ENCODE measurements at places on chromosomes 2 and 18. TPM values are rescaled to one million over a fixed set of nuclear protein-coding genes. Genes with fewer than 3 reads are reported as not detected.

- DNase-seq = no peak
Observed at GRCh38 chr2:233837694-233838229, 16.6 kb downstream of the HJURP start.

Gene LOXHD1
- polyA plus RNA-seq = not detected

Gene SATB2
- polyA plus RNA-seq = 3.8 TPM

DNA sequence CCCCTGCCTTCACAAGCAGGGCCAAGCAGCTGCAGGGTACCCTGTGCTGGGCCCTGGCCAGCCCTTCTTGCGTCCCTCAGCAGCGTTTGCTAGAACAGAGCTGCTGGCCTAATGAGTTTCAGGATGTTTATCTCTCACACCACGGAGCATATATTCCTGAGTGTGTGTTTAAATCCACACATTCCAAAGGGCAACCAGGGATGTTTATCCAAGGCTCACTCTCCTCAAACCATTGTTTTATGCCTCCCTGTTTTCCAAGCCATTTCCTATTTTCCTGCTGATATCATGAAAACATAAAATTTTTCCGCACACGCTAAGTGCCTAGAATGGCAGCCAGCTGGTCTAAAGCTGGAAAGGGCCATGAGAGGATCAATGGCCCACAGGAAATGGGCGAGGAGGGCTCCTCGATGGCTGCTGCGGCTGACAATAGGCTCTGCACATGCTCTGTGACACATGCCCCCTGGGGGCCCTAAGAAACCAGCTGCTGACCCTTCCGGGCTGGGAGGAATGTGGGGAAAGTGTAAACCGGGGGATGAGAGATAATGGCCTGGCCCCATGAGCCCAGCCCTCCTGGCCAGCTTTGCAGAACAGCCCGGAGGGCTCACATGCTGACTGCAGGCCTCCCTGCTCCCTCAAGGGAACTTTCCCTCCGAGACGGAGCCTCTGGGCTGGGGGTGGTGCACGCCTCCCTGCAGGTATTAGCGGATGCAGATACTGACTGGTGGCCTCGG, 194.0 kb downstream of the NDUFA10 start:
- DNase-seq = no peak

DNA sequence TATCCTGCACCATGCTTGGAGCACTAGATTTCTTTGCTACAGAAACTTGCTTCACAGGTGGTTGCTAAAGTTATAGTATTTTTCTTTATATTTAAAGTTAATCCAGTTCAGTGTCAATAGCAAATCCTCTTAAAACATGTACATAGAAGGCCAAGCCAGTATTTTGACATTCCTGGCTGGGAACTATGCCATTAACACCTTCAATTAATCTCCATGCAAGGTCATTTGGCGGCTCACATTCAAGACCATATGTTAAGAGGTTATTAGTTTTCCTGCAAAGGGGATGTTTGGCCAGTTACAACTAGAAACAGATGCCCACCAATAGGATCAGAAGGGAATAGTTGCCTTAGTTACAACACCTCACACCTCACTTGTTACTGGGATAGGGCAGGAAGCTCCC, 261.3 kb upstream of the MEIS1 start:
- DNase-seq = no peak

- DNase-seq = peak; percentile 34
Observed at GRCh38 chr2:96523659-96524481, 12.7 kb upstream of the ARID5A start.

Gene TPO
- not detected for polyA plus RNA-seq

DNA sequence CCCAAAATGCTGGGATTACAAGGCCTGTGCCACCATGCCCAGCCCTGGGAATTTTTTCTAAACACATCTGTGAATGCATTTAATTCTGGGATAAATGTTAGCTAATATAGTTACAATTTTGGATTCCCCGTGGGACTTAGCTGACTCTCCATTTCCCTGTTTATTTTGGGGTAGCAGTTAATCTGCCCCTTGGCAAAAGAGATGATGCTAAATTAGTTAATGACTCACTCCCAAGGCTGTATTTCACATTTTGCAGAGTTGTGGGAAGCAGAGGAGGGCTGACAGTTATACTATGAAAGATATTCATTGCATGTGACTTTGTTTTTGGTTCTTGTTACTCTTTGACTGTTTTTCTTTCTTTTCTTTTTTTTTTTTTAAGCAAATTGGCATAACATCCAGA, 3.2 kb downstream of the MTHFD2 start:
- peak; percentile 87 for DNase-seq

Gene FMNL2
- polyA plus RNA-seq = 12.0 TPM

DNA sequence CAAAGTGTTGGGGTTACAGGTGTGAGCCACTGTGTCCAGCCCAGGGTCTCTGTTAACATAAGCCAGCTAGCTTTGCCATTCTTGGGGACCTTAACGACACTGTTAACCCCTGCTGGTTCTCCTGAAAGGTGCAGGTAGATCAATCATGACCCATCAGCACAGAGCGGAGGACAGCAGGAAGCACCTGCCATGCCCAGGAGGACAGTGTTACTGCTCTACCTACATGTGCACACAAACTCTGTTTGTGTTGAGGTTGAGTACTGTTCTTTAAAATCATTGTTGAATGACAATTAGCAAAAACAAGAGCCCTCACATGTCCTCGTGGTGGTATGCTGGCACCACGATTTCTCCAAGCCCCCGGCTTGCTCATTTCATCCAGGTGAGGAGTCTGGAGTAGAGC, 120.9 kb downstream of the FAM210A start:
- no peak for DNase-seq

Gene FRZB
- polyA plus RNA-seq = 1.5 TPM

Gene VIT
- polyA plus RNA-seq = 0.62 TPM

GRCh38 chr2:1707771-1708418, 36.4 kb downstream of the PXDN start:
- DNase-seq = peak; percentile 94

Gene GKN1
- not detected for polyA plus RNA-seq

DNA sequence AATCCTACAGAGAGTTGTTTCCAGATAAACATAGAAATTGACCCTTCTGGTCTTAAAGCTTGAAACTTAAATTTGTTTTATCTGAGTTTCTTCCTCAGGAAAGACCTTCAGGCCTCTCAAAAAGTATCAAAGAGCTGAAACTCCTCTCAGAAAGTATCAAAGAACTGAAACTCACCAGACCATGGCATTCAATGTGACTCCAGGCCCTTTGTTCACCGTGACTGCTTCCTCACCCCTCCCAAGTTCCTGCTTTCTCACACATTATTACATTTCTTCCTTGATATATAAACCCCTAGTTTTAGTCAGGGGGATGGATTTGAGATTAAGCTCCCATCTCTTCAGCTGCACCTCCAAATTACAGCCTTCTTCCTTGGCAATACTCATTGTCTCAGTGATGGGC, 6.0 kb downstream of the ANKMY1 start:
- DNase-seq = no peak

DNA sequence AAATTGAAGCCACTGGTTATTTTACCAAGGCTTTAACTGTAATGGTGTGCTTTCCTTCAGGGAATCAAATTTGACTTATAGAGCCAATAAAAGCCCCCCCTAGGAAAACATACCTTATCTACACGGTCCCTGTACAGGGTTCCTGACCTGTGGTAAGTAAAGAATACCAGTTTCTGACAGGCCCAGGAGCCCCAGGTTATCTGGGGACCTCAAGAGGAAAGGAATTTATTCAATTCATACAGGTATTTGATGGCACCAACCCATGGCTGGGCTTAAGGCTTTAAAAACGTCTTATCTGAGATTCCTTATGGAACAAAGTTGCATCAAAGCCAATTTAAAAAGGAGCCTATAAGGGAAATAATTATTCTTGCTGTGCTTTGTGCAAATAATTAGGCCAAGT, 7.0 kb upstream of the RPIA start:
- no peak for DNase-seq

GRCh38 chr2:161843936-161844335, 219.7 kb downstream of the SLC4A10 start:
- no peak for DNase-seq

- peak; percentile 95 for DNase-seq
Observed at GRCh38 chr18:23719634-23720201, 30.5 kb downstream of the LAMA3 start.

- DNase-seq = no peak
Observed at GRCh38 chr2:103738606-103739005, 976.8 kb downstream of the TMEM182 start.

GRCh38 chr2:119546447-119546767, 2.2 kb downstream of the CFAP221 start:
- no peak for DNase-seq

DNA sequence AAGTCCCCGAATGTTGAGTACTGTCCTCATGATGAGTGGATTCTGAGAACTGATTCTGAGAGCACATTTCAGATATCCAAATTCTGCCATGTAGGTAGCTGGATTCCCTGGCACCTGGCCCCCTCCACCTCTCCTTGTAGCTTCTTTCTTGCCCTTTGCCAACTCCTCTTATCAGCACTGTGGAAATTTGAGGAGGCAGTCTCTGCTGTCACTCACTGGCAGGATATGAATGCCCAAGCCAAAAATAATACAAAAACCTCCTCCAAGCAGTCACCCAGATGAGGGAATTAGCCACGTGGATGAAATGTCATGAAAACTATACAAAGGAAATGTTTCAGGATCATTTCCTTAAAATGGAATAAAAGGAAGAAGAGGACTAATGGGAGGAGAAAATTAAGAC, 276.8 kb downstream of the SETBP1 start:
- DNase-seq = no peak

GRCh38 chr2:45288532-45289417, 279.5 kb upstream of the SIX2 start:
- no peak for DNase-seq

DNA sequence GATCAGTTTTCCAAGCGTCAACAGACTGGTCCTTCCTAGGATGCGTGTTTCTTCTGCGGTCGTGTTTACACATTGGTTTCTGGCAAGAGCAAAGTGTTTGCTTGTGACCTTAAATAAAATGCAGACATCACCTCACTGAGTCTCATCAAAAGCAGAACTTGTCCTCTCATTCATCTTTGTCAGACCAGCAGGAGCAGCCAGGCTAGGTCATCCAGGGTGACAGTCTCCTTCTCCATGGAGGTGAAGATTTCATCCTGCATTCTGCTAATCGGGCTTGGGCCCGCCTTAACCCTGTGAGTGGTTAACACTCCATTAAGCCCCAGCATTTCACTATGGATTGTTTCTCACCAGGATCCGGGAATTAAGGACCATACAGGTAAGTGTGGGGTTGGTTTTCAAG, 64.2 kb upstream of the PID1 start:
- no peak for DNase-seq

Gene POTEI
- polyA plus RNA-seq = not detected

DNA sequence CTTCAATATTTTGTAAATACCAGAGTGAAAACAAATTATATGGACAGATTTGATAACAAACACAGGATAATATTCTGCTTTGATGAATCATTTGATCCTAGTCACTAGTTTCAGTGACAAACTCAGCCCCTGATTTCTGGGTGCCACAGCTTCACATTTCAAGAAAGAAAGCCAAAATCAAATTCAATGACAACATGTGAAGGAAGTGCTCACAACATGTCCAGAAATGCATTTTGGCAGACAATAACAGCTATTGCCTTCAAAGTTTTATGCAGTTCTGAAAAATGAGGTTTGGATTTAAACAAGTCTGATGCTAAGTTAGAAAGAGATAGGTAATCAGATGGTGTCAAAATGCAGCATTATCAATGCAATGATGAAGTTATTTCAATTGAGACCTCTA, 106.9 kb upstream of the PIEZO2 start:
- no peak for DNase-seq

GRCh38 chr2:147405651-147406050, 439.2 kb upstream of the ACVR2A start:
- DNase-seq = peak; percentile 38

DNA sequence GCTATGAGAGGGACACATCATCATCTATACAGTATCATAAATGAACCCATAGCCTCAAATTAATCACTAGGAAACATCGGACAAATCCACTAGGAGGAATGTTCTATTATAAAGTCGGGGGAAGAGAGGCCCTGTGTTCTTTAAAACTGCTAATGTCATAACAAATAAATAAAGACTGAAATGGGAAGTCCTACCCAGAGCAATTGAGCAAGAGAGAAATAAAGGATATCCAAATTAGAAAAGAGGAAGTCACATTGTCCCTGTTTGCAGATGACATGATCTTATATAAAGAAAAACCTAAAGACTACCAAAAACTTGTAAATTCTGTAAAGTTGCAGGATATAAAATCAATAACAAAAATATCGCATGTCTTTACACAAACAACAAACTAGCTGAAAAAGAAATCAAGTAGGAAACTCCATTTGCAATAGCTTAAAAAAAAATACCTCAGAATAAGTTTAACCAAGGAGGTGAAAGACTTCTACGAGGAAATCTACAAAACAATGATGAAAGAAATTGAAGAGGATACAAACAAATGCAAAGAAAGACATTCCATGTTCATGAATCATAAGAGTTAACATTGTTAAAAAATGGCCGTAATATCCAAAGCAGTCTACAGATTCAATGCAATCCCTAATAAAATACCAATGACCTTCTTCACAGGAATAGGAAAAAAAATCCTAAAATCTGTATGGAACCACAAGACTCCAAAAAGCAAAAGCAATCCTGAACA, 30.6 kb downstream of the RTN4 start:
- no peak for DNase-seq

Gene HK2
- polyA plus RNA-seq = 15.7 TPM

DNA sequence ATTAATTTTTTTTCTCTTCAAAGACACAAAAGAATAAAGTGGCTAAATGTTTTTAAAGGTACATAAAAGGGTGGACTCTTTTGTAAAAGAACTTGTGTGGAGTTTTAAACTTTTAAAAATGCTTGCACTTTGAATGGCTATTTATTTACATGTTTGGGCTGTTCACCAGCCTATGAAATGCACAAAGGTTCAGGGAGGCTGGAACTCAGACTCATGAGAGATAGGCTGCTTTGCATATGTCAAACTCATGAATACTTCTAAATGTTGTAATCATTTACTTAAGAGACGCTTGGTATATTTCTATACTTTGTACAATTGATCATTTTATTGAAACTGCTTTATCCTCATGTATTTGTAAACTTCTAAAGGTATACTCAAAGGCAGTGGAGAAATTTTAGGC, 79.9 kb downstream of the ZEB2 start:
- DNase-seq = no peak

Gene LDLRAD4
- polyA plus RNA-seq = not detected

Gene TMEM87B
- 30.5 TPM for polyA plus RNA-seq

Gene IL1RL1
- 0.14 TPM for polyA plus RNA-seq

- DNase-seq = no peak
Observed at GRCh38 chr2:78465707-78466106, 559.8 kb upstream of the REG3G start.

Gene IL36A
- not detected for polyA plus RNA-seq

Gene PLEK
- not detected for polyA plus RNA-seq

Gene ALPI
- polyA plus RNA-seq = not detected

DNA sequence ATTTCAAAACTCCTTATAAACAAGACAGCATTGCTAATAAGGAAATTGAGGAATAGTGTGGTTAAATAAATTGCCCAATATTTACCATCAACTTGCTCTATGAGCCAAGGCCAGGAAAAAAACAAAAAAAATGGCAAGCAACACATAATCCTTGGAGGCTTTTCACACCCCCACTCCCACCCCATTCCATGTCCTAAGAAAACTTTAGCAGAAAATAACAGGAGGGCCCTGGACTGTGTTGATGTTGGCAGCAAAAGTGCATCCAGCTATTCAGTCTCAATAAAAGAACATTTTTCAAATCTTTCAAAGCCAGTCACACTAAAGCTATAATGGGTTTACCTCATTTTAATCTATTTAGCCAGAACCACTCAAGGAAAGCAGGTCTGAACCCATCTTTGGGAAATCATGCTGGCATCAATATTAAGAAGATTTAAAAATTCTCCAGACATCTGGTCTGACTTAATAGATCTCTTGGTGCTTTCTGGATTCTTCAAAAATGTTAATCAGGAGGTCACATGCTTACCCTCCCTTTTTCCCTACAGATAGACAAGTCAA, 34.6 kb upstream of the STK17B start:
- peak; percentile 44 for DNase-seq

- no peak for DNase-seq
Observed at GRCh38 chr2:99981840-99982239, 160.6 kb downstream of the AFF3 start.
